ENCODE measurements at places on chromosomes 2 and 18. TPM values are rescaled to one million over a fixed set of nuclear protein-coding genes. Genes with fewer than 3 reads are reported as not detected.
A peak's percentile ranks its signal among the peaks of the same experiment; 100 is the strongest.

The PDE1A gene
- total RNA-seq: 6.7 TPM

DNA sequence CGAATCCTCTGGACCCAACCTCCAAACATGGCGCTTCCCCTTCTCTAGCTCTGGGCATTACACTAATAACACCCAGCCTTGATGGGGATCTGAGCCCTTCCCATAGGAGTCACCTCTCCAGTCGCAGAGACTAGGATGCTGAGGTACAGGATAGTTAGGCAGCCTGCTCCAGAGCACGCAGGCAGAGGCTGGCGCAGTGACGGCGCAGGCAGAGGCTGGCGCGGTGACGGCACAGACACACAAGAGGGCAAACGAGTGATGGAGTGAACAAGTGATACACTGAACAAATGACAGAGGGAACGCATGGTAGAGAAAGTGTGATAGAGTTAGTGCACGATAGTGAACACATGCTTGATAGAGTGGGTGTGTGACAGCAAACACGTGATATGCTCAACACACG lies 518.5 kb downstream of the EIPR1 start:
- H3K27me3 ChIP-seq: no peaks in the 10 kb centered on the region
- no peak overlapping the region for H3K27ac ChIP-seq
- DNase-seq: no peak

The ZSCAN30 gene
- total RNA-seq: 13.4 TPM

DNA sequence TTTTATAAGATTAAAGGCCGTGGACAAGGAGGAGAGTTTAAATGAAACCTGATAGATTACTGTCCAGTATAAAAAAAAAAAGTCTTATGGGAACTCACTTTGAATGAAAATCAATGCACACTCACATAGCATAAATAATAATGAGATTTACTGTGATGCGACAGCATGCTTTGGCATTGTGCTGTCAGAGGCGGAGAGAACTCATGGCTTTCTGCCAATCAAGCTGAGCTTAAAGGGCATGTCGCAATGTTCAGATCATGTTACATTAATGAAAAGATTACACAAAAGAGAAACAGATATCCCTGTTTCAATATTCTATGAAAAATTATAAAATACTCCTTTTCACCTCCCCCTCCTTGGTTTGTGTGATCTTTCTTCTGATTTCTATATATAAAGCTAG lies 310.8 kb downstream of the ERBB4 start:
- H3K27ac ChIP-seq: no peak overlapping the region
- H3K4me3 ChIP-seq: no peak overlapping the region
- H3K36me3 ChIP-seq: no peaks in the 10 kb centered on the region

The CD8B gene
- not detected for total RNA-seq

The SIX2 gene
- not detected for total RNA-seq

GRCh38 chr2:227020416-227020815 lies 143.6 kb downstream of the COL4A4 start:
- H3K27me3 ChIP-seq: no peaks in the 10 kb centered on the region
- H3K27ac ChIP-seq: no peak overlapping the region
- H3K4me3 ChIP-seq: no peak overlapping the region
- no peak for DNase-seq

The GCG gene
- not detected for total RNA-seq

The NXPH2 gene
- total RNA-seq: not detected

The GPR55 gene
- not detected for total RNA-seq

GRCh38 chr2:191811807-191812602 lies 34.9 kb downstream of the CAVIN2 start:
- no peaks in the 10 kb centered on the region for H3K4me1 ChIP-seq
- no peaks in the 10 kb centered on the region for H3K27me3 ChIP-seq
- peak; percentile 59 for DNase-seq

- no peaks in the 10 kb centered on the region for H3K27me3 ChIP-seq
- DNase-seq: peak; percentile 53
- no peaks in the 10 kb centered on the region for H3K36me3 ChIP-seq
- H3K27ac ChIP-seq: no peak overlapping the region
- peaks cover 2% of the 10 kb centered on the region for H3K4me1 ChIP-seq
- no peak overlapping the region for H3K4me3 ChIP-seq
These were observed 35.4 kb downstream of the SULT1C4 start for GRCh38 chr2:108412995-108413710.

- H3K36me3 ChIP-seq: no peaks in the 10 kb centered on the region
- H3K27ac ChIP-seq: no peak overlapping the region
- H3K4me1 ChIP-seq: no peaks in the 10 kb centered on the region
- no peaks in the 10 kb centered on the region for H3K27me3 ChIP-seq
- no peak for DNase-seq
These were observed 894.4 kb downstream of the BCL11A start for GRCh38 chr2:59658906-59659635.

DNA sequence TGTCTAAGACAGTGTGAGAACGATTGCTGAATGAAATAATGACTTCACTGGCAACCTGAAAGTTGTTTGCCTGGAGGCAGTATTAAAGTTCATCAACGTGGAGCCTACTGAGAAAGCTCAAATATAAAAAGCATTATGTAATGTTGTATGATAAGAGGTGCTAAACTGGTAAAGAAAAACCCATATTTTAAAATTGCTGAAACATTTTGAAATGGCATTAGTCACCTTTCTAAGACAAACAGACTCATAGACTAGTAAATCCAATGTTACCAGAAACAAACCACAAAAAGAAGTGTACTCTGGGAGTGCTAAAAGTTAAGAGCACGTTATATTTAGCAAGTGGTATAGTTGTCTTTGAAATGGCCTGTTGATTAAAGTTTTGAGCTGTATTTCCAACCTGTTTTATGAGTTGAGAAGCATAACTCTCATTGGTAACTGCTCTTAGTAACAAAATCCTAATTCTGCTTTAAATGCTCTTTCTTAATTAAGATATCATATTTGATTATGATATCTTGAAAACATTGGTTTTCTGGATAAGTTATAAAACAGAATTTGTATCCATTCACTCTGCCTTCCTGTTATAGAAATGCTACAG lies 62.7 kb downstream of the CYP1B1 start:
- H3K36me3 ChIP-seq: no peaks in the 10 kb centered on the region
- no peaks in the 10 kb centered on the region for H3K27me3 ChIP-seq
- no peak overlapping the region for H3K27ac ChIP-seq

DNA sequence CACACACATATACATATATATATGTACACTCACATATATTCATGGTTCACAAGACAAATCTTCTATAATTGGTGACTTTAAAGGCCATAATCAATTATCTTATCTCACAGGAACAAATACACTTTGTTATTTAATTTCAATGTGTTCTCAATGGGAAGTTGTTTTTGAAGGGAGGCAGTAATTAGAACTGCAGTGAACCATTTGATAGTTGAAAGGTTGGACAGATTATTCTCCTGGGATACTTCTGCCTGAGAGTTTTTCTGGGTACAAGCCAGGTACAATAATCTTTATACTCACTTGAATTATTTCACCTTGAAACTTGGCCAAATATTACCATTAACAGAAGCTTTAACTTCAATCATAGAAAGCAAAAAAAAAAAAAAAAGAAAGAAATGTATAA lies 546.6 kb upstream of the LRRTM4 start:
- no peaks in the 10 kb centered on the region for H3K4me1 ChIP-seq
- H3K27me3 ChIP-seq: no peaks in the 10 kb centered on the region
- H3K36me3 ChIP-seq: no peaks in the 10 kb centered on the region

DNA sequence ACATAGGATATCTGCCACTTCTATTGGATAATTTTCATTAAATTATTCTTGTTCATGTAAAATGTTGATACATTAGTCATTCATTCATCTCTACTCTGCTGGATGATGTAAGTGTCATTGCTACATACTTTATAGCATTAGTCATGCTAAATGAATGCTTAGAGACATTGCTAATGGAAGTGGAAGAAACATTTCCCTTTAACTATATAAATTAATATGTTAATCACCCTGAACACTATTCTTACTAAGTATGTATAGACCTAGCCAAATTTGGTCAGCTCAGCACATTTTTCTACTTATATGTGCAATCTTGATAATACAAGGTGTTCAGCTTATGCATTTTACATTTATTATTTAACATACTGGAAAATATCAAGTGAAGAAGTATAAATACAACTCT lies 160.2 kb downstream of the DPP4 start:
- H3K27ac ChIP-seq: no peak overlapping the region
- no peaks in the 10 kb centered on the region for H3K36me3 ChIP-seq
- H3K4me1 ChIP-seq: no peaks in the 10 kb centered on the region
- DNase-seq: peak; percentile 46
- no peak overlapping the region for H3K4me3 ChIP-seq

- no peak overlapping the region for H3K4me3 ChIP-seq
- DNase-seq: peak; percentile 40
- no peaks in the 10 kb centered on the region for H3K27me3 ChIP-seq
- H3K36me3 ChIP-seq: peaks cover 5% of the 10 kb centered on the region
These were observed 16.7 kb downstream of the ZNF638 start for GRCh38 chr2:71348302-71348701.

- no peaks in the 10 kb centered on the region for H3K36me3 ChIP-seq
- H3K27me3 ChIP-seq: no peaks in the 10 kb centered on the region
- no peak overlapping the region for H3K4me3 ChIP-seq
- no peak overlapping the region for H3K27ac ChIP-seq
These were observed 25.9 kb downstream of the COL5A2 start for GRCh38 chr2:189153619-189154018.

DNA sequence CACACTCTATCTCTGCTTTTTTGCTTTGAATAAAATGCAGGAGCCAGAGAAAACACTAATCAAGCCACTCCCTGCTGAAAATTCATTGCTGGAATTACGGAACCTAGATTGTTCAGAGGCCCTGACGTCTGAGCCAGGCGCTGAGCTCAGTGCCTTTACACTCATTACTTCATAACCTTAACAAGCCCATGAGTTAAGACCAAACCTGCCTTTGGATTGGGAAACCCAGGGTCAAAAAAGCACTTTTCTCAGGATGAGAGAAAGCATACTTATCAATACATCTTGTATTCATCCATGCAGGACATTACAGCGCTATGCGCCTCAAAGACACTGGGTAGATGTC lies 762 bp downstream of the INO80C start:
- no peaks in the 10 kb centered on the region for H3K27me3 ChIP-seq
- peak; percentile 66 for DNase-seq
- H3K4me3 ChIP-seq: peak overlapping the region; percentile 84

The RAD51AP2 gene
- total RNA-seq: under 0.01 TPM

DNA sequence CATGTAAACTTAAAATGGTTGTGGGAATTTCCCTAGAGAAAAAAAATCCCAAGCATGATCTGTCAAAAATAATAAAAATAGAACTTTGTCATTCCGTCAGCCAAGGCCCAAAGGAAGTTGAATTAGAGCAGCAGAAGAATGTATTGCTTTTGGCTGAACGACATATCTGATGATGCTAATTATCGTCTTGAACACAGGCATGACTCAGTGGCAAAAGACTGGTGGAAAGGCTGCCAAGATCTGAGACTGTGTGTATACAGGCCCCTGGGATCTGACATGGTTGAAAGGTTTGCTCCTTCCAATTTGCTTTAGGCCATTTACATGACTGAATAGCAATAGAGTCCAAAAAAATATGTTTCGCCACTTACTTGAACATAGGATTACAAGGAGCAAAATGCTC lies 1057.1 kb upstream of the CRIM1 start:
- H3K4me3 ChIP-seq: no peak overlapping the region
- no peak overlapping the region for H3K27ac ChIP-seq
- H3K27me3 ChIP-seq: no peaks in the 10 kb centered on the region
- DNase-seq: peak; percentile 61
- H3K36me3 ChIP-seq: no peaks in the 10 kb centered on the region

DNA sequence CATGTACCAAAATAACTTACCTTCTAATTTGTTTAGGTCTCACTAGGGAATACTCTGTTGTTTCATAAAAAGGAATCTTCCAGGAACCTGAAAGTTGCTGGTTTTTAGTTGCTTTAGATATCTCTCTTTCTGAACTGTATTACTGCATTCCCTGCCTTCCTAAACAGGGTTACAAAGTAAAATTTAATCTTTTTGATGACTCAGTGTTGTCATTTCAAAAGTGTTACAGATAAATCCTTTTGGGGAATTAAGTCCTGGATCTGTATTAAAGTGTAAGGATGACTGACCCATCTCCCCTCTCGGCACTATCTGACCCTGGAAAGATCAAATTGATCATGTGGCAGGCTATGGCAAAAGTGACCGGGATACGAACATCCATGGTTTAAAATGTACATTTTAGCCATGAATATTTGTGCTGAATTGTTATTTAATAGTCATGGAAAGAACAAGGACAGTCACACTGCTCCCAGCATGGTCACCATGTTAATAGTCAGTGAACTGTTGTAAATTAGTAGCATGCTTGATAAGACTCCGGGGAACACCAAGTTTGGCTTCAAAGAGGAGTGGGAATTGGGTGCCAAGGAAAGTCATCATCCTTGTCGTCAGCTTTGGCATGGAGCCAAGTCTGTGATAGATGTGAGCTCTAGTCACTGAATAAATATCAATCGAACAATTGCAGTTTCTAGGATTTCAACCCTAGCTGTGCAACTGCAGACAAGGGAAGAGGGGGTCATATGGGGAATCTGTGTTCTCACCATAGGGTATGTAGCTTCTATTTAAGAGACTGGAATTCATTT lies 4.2 kb downstream of the PLEKHA3 start:
- H3K4me1 ChIP-seq: no peaks in the 10 kb centered on the region
- no peak overlapping the region for H3K27ac ChIP-seq
- no peaks in the 10 kb centered on the region for H3K27me3 ChIP-seq

DNA sequence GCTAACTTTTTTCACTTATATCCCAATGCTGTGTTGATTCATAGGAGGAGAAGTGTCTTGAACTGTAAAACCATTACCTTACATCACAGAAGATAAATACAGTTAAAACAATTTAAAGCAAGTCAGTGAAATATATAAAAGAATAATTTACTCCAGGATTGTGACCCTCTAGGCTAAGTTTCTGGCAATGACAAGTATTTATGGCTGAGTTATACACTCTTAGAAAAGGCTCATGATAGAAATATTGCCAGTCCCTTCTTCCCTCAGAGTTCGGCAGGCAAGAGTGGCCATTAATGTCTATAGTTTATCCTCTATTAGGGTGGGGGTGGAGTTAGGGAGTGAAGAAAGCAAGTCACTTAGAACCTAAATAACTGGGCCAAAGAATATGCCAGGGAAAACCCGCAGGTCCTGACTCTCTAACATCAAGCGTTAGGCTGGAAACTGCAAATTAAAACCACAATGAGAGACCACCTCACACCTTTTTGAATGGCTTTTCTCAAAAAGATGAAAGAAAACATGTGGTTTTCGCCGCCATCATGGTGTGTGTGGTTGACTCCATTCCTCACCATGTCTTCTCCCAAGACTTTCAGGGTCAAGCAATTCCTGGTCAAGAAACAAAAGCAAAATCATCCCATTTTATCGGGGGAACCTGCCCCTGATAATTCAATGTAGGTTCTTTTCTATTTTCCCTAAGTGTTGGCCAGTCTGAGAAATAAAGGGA lies 69.3 kb downstream of the CD226 start:
- H3K4me3 ChIP-seq: no peak overlapping the region
- H3K4me1 ChIP-seq: no peaks in the 10 kb centered on the region
- no peak overlapping the region for H3K27ac ChIP-seq
- no peaks in the 10 kb centered on the region for H3K27me3 ChIP-seq
- H3K36me3 ChIP-seq: no peaks in the 10 kb centered on the region
- DNase-seq: no peak

- H3K27me3 ChIP-seq: no peaks in the 10 kb centered on the region
- no peak overlapping the region for H3K27ac ChIP-seq
- peaks cover 6% of the 10 kb centered on the region for H3K36me3 ChIP-seq
These were observed 104.0 kb downstream of the ITGB1BP1 start for GRCh38 chr2:9319338-9319715.

- no peak overlapping the region for H3K27ac ChIP-seq
- no peaks in the 10 kb centered on the region for H3K27me3 ChIP-seq
- DNase-seq: no peak
- no peak overlapping the region for H3K4me3 ChIP-seq
- H3K4me1 ChIP-seq: no peaks in the 10 kb centered on the region
These were observed 658.5 kb downstream of the ARHGAP15 start for GRCh38 chr2:143787674-143788073.

Data from fibroblast of lung (primary cell).